CD4-positive, alpha-beta T cell treated with Interleukin-15 for 1 hour (primary cell): ENCODE measurements at places on chromosomes 3 and 15.

GRCh38 chr3:33699275-33699674 is 18.8 kb downstream of the CLASP2 start:
- DNase-seq: no peak

DNA sequence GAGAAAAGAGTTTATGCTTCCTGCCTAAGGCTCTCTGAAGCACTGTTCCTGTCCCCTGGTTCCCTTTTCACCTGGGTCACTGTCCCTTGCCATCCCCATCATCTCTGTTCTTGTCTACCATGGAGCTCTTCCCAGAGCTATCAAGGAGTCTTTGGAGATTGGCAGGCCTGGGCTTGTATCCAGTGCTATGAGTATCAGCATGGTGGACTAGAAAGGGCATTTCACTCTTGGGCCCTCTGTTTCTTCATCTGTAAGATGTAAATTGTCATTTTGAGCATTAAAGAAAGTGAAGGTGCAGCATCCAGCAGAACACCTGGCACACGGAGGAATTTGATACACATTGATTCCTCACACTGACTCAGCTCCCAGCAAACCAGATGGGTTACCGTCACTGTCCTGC is 388.2 kb downstream of the CACNA2D3 start:
- no peak for DNase-seq

DNA sequence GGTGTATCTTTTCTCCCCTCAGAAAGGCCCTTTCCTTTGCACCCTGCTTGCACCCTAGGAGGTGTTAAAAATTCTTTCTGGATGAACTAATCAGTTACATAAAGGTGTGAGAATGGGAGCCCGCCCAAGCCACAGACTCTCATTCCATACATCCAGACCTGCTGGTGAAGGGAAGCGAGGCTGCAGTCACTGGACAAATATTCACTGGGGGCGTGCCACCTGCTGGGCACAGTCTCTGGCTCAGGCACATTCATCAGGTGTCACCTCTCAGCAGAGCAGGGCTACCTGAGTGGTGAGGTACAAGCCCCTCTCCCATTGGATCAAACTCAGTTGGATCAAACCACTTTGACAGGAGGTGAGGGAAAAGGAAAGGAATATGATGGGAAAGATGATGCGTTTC is 52.0 kb downstream of the NTRK3 start:
- DNase-seq: no peak

GRCh38 chr3:87801409-87801808 is 257.4 kb downstream of the CGGBP1 start:
- no peak for DNase-seq

DNA sequence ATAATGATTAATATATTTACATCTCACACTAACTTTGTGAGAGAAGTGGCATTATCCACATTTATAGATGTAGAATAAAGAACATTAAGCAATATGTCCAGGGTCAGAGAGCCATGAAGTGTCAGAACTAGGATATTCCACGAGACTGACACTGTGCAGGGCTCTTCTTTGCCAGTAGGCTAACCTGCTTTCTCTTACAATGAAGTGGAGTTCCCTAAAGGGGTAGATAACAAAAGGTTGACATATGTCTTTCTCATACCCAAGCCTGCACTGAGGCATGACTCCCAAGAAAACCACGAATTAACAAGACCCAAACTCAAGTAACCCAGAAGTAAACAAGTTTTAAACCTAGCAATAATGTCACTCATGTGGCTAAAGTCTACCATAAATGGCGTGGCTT is 191.5 kb upstream of the SLC2A2 start:
- DNase-seq: no peak

DNA sequence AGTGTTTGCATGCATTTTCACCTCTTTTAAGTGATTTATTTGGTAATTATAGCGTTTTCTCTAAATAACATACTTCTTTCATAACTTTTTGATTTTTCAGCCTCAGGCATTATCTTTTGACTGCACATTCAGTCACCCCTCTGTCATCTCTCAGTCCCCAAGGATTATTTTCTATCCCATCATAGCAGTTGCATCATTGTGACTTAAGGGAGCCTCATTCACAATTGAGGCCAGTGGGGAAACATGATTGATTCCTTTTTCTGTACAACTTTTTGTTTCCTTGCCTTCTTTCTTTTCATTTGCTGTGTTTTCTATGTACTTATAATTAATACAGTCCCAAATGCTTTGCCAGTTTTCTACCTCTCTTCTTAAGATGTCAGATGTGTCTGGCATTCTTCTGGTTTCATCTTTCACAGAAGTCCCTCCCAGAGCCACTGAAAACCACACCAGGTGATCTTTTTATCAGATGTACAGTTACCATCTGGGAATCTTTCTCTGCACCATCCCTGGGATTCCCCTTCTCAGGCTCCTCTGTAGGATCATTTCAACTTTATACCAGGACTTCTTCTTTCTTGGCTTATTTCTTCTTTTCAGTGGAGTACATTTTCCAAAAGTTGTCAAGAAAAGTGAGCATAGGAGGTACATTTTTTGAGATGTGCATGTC is 151.4 kb downstream of the RAP2B start:
- DNase-seq: no peak

- DNase-seq: no peak
These were observed 121.9 kb upstream of the EPHA3 start for GRCh38 chr3:88985491-88985890.

GRCh38 chr15:87489902-87490665 is 766.5 kb downstream of the NTRK3 start:
- no peak for DNase-seq

- peak; percentile 17 for DNase-seq
These were observed 539.0 kb downstream of the FGF12 start for GRCh38 chr3:192188218-192188835.

GRCh38 chr3:146159037-146159436 is 1.9 kb downstream of the PLOD2 start:
- no peak for DNase-seq

DNA sequence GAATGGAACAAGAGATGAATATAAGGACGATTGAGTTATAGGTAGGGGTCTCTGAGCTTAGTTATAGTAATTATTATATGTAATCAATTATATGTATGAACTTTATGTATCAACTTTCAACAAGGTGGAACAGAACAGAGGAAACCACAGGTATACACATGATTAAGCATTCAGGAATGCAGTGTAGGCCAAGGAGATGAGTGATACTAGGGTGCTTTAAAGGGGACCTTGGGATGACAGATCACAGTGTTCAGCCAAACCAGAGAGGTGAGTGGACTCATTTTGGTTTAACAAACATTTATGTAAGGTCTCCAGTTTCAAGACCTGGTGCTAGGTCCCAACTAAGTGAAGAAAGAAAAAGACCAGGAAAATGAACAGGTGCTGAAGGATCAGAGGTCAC is 895.5 kb downstream of the ROBO2 start:
- no peak for DNase-seq
